ENCODE measurements at places on chromosomes 2 and 18.
A peak's percentile ranks its signal among the peaks of the same experiment; 100 is the strongest.

- DNase-seq, result no peak
These were observed 90.2 kb downstream of the NCK2 start for GRCh38 chr2:105834931-105835330.

GRCh38 chr18:40415176-40415791, 1539.8 kb upstream of the PIK3C3 start:
- no peak for DNase-seq

- no peak for DNase-seq
These were observed 23.4 kb upstream of the GALNT14 start for GRCh38 chr2:31161637-31162036.

GRCh38 chr2:689237-689636, 12.0 kb upstream of the TMEM18 start:
- DNase-seq, result no peak

DNA sequence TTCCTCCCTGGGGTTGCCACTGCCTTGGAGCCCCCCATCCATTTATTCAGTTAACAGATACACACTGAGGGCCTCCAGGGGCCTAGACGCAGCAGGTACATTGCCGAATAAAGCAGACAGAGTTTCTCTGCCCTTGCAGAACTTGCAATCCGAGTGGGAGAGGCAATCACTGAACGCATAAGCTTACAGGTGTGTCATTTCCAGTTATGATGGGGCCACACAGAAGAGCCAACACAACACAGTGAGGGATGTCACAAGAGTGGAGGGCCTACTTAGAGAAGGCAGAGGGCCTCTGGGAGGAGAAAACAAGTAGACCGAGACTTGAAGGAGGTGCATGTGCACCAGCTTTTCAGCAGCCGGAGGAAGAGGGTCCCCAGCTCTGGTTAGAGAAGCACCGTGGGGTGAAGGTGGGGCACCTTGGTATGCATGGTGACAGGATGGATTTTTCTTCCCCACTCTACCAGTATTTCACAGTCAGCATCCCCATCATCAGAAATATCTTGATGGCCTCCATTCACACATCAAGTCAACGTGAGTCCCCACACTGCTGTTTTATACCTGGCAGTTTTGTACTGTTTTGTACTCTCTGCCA, 150.9 kb downstream of the SMAD7 start:
- no peak for DNase-seq

DNA sequence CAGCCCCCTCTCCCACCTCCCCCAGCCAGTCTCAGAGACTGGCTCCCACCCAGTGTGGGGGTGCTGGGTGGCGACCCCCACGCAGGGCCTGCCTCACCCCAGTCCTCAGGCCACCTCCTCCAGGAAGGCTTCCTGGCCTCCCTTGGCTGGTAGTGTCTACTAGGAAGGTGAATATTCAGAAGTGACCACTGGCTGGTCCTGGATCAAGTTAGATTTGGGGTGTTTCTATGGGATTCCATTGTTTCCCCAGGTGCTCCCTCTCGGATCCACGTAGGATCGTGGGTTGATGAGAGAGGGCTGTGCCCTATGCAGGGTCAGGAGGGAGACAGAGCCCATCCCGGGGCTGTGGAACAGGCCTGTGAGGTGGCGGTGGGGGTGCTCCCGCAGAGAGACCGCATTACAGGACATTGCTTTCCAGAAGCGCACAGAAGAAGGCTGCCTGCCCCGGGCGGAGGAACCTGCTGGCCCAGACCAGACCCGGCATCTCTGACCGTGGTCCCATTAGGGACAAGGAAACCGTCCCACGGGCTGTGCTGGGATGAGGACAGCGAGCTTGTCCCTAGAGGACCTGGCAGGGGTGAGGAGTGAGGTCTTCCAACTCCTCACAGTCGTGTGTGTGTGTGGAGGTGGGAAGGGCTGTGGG, 3.3 kb downstream of the PDCD1 start:
- no peak for DNase-seq

DNA sequence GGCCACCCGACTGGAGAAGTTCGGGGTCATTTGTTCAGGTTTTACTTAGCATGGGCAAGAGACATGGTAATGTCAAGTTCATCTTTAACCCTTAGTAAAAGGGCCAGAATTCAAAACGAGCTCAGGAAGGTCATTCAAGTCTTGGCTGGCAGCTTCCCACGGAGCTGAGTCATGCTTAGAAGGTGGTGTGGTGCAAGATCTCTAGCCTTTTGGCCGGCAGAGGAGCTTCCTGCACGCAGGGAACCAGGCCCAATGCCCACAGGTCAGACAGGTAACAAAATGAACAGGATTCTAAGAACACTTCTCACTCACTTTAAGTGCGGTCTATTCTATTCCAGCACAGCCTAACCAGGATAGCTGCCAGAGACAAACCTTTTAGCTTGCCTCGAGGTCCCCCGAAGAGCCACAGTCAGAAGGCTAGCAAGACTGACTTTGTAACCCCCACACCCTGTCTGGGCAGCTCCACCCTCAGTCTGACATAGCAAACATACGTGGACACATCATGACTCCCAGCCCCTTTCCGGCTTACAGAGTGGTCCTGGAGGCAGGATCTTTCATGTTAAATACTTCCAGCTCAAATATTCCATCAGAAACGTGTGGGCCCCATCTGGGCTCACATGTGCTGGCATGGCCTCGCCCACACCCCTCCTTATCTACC, 292.7 kb downstream of the BCL11A start:
- no peak for DNase-seq

DNA sequence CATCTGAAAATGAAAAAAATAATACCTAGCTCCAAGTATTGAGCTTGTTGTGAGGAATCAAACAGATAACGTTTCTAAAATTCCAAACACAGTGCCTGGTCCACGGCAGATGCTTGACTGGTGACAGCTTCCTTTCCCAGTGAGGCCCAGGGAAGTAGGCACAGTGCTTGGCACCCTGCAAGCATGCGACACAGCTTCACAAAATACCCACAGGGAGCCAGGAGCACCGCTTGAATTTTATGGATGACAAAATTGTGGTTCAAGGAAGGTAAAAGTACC, 205.1 kb upstream of the TNP1 start:
- no peak for DNase-seq

- DNase-seq, result no peak
These were observed 668 bp downstream of the NFU1 start for GRCh38 chr2:69436596-69436937.

GRCh38 chr2:147469471-147469870, 375.4 kb upstream of the ACVR2A start:
- DNase-seq, result no peak

GRCh38 chr2:143946436-143947391, 573.2 kb downstream of the ZEB2 start:
- no peak for DNase-seq

- DNase-seq, result no peak
These were observed 674.7 kb downstream of the PLCL1 start for GRCh38 chr2:198479065-198479464.

- DNase-seq, result no peak
These were observed 61.1 kb upstream of the LPIN2 start for GRCh38 chr18:3074087-3074486.

DNA sequence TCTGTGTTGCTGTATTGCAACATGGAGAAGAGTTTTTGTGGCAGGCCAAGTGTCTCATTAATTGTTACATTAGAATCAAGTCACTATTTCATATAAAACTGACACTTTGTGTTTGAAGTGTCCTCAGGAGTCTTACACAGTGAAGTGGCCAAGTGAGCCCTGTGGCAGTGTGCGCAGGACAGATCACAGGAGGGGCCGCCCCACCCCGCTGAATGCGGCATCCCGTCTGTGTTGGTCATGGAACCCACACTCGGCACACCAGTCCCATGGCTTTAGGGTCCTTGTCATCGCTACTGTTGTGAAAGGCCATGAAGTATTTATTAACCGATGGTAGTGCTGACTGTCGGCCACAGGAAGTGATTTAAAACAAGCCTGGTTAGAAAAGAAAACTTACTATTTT, 144.7 kb upstream of the NFATC1 start:
- no peak for DNase-seq

- DNase-seq, result no peak
These were observed 18.6 kb upstream of the KLF7 start for GRCh38 chr2:207184348-207184747.

GRCh38 chr2:135926605-135927004, 50.4 kb upstream of the MCM6 start:
- DNase-seq, result no peak

- no peak for DNase-seq
These were observed 1603.1 kb upstream of the CELF4 start for GRCh38 chr18:39168723-39169122.

GRCh38 chr2:80370375-80371009, 65.9 kb upstream of the LRRTM1 start:
- DNase-seq, result no peak

- DNase-seq, result no peak
These were observed 200.4 kb upstream of the SH3BP4 start for GRCh38 chr2:234751275-234751973.

DNA sequence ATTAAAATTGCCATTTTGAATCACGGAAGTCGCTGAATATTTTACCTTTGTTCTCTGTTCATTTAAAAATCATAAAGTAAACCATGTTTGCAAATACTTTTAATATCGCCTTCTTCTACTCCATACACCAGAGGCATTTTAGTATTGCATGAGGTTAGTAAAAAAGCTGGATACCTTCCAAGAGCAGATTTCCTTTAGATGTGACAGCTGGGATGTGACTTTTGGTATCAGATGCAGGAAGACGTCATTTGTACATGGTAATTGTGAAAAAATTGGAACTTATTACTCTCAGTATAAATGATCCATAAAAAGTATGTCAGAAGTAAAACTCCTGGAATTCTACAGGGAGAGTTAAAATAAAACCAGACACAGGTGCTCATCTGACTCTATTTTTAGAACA, 89.5 kb downstream of the SLC4A10 start:
- no peak for DNase-seq

- DNase-seq, result no peak
These were observed 181.6 kb downstream of the LOXHD1 start for GRCh38 chr18:46475390-46475752.

- DNase-seq, result no peak
These were observed 244.9 kb downstream of the LOXHD1 start for GRCh38 chr18:46411867-46412690.

- no peak for DNase-seq
These were observed 54.3 kb downstream of the RAB10 start for GRCh38 chr2:26088038-26088643.

GRCh38 chr2:194062401-194062800, 1594.6 kb upstream of the SLC39A10 start:
- DNase-seq, result no peak

DNA sequence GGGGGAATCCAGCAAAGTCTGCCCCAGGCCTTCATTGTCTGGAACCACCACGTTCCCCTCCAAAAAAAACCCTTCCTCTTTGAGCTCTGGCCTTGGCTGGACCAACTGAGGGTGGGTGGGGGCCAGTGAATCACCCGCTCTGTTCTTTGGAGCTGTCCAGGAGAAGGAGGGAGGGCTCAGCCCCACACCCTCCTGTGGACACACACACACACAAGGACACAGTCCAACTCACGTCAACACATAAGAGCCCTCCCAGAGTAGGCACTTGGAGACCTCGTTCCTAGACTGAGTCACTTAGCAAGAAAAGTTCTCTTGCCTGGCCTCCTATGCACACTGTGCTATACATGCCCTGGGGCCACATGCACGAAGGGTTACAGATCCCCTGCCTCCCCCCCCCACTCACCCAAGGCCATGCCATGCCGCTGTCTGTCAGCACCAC, 1.2 kb upstream of the TNS1 start:
- DNase-seq, result no peak

- no peak for DNase-seq
These were observed 144.8 kb upstream of the RGPD4 start for GRCh38 chr2:107681936-107682335.

DNA sequence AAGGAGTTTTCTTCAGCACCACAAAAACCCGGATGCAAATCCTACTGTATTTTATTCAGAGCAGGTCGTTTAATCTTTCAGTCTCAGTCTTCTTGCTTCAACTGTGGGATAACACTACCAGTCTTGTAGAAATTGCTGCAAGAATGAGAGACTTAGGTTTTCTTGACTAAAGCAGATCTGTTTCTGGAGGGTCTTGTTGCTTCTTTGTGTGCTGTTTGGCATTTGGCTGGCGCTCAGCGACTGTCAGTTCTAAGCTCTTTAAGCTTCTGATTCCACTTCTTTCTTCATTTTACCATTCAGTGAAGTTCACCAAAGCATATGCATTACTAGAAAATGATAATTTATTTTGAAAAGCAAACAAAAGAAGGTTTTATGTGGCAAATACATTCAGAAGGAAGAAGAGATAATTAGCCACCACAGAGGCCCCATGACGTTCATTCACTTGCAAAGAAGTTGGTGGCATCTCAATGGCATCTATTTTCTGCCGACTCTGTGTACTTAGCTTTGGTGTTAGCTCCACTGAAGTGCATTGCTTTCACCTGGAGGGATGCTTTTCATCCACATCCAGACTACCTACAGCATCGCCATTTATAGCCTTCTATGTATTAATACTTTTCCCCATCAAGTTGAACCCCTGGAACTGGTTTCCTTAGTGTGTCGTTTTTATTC, 53.7 kb downstream of the TRIB2 start:
- no peak for DNase-seq

- DNase-seq, result no peak
These were observed 33.4 kb upstream of the LYPD1 start for GRCh38 chr2:132703396-132703795.

- DNase-seq, result no peak
These were observed 392.1 kb upstream of the RAB12 start for GRCh38 chr18:8217051-8217564.

GRCh38 chr2:132774189-132774588, 104.2 kb upstream of the LYPD1 start:
- no peak for DNase-seq

GRCh38 chr2:47002480-47003381, 87.1 kb upstream of the MCFD2 start:
- DNase-seq, result peak; percentile 45

DNA sequence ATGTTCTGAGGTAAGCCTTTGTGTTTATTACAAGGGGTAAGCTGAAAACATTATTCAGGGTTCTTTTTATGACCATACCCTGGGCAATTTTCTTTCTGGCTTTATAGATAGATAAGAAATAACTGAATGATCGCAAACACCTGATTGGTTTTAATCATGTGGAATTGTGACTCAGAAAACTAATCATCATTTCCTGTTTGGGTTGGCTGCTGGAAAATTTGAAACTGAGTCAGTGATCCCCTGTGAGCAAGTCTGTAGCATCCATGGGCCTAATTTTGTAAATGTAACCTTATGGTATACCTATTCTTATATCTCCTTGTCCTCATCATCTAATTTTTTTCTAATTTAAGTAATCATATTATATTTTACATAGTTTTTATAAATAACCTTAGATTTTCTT, 34.3 kb downstream of the CCDC68 start:
- DNase-seq, result no peak

GRCh38 chr18:79571211-79572092, 108.2 kb upstream of the CTDP1 start:
- DNase-seq, result no peak

DNA sequence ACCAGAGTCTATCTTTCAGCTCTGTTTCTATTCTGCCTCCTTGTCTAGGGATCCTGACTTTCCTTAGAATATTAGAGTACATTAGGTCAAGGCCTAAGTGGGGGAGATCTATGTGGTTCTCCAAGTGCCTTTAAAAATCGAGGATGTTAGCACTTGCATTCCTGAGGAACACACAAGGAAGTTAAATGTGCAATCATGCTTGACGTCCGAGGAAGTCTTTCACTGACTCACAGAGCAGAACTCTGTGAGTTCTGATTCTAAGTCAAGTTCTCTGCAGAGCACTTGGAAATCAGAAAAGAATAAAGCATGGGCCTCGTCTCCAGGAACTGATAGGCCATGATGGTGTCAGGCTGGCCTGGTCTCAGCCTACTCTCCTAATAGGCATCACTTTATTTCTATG, 17.2 kb downstream of the FHOD3 start:
- no peak for DNase-seq

Data from GDM1 (cell line).